ENCODE measurements at places on chromosomes 13 and 19.

- no peak for DNase-seq
Measured at GRCh38 chr13:75744127-75744526, 108.0 kb downstream of the LMO7 start.

DNA sequence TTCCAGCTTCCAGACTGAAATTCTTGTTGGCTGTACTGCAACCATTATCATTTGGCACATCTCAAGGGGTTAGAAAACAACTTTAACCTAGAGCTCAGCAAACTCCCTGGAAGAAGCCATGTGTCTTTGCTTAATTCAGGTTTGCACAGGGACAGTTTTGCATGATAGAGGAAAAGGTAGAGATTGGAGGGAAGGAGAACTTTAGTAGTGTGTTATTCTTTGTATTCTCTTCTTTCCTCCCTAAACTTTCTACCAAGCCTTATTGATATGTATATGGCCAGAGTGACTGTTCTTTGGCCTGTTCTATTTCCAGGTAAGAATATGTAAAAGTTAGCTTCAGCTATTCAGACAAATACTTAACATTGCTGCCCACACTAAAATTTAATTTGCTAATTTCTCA lies 53.1 kb downstream of the UGGT2 start:
- no peak for DNase-seq

- peak; percentile 63 for DNase-seq
Measured at GRCh38 chr19:30666301-30666803, 294.2 kb downstream of the ZNF536 start.

GRCh38 chr13:110092831-110093247 lies 214.1 kb downstream of the COL4A1 start:
- DNase-seq: no peak

DNA sequence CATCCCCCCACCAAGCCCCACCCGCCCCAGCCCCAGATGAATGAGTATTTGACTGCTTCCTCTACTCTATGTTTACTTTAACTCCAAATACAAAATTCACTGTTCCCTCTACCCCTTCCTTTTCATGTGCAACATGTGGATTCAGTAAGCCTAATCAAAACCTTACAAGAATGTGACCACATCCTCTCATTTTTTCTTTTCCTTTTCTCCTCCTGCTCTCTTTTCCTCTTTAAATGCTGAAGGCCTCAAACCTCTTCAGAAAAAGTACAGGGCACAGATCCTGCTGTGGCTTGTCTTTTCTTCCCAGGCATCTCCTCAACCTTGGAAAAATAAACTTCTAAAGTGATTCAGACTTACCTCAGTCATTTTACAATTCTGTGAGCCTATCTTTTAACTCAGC lies 119.0 kb downstream of the MYCBP2 start:
- DNase-seq: no peak

GRCh38 chr19:10332158-10332964 lies 968 bp downstream of the RAVER1 start:
- no peak for DNase-seq

- DNase-seq: no peak
Measured at GRCh38 chr13:55887561-55887960, 1253.2 kb upstream of the PRR20A start.

- DNase-seq: no peak
Measured at GRCh38 chr13:114124431-114124830, 8.0 kb downstream of the RASA3 start.

- DNase-seq: peak; percentile 32
Measured at GRCh38 chr19:18090545-18091216, 3.9 kb upstream of the IL12RB1 start.

- no peak for DNase-seq
Measured at GRCh38 chr13:50513300-50513877, 330.1 kb downstream of the DLEU7 start.

- DNase-seq: no peak
Measured at GRCh38 chr19:54257116-54257480, at the start of gene LILRB5. TSS of gene LILRB5 (minus strand) at chr19:54257273. CDS start at chr19:54257193, 80 bp downstream.

DNA sequence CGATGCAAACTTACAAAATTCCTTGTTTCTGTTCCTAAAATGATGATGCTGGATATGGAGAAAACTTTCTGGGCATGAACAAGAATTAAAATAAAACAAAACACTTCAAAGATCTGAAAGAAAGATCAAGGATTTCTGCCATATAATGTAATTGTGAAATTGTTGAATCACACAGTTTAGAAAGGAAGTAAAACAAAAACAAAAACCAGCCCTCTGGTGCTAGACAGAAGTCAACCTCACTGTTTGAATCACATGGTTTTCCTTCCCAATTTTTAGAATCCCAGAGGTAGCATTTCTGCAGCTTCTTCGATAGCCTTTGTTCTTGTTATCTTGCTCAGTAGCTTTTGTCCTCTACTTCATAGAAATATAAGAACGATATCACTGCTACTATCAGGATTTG lies 118.2 kb upstream of the ARGLU1 start:
- DNase-seq: no peak

DNA sequence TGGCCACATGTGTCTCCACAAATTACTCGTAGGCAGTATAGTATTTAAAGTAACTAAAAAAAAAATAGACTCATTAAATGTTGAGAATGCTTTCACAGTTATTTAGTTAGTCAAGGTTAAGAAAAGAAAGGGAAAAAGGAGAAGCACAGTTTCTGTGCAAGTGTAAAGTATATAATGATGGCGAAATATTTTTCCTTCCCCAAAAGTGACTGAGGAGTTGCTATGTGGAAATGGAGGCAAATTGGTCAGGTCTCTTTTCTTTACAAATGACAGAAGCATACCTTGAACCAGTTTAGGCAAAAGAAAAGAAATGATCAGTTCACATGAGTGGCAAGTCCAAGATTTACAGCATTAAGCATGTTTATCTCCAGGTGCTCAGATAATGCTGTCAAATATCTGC lies 18.0 kb downstream of the CSNK1A1L start:
- DNase-seq: no peak

- DNase-seq: no peak
Measured at GRCh38 chr13:42864952-42865767, 83.8 kb downstream of the FAM216B start.

DNA sequence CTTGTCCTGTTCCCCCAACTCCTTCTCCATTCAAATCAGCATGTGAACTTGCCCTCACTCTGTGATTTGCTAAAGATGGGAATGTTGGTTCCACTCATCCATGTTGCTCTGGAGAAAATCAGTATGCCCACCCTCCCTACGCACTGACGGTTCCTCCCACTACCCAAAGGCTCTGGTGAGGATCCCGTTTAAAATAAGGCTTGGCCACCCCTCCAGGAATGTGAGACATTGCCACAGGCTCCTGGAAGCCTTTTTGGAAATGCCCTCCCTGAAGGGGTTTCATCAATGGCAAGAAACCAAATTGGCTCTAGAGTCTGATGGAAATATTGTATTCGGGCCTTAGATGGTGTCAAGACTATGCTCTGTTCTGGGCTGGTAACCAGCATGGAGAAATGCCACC lies 187.3 kb downstream of the USP12 start:
- no peak for DNase-seq

DNA sequence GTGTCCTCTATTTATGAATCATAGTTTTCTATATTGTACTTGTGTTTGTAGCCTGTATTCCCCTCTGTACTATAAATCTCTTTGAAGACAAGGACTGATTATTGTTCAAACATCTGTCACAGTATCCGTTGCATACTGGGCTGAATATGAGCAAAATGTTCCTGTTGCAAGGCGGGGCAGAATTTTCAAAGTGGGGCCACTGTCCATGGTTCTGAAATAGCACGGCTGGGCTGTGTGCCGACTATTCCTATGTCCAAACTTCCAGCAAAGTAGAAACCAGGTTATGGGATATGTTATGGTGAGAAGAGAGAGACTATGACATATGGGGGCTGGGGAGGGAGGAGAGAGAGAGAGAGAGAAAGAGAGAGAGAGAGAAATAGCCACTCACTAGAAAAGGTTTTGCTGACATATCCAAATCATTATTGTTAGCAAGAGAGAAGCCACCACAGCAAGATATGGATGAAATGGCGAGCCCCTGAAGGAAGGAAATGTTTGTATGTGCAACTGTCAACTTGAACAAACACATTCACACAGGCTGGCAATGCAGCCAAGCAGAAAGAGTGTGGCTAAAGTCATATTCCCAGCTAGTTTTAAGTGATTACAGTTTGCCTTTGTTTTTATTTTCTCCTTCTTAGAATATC lies 107.0 kb upstream of the GPR12 start:
- peak; percentile 42 for DNase-seq

- no peak for DNase-seq
Measured at GRCh38 chr19:31539386-31539785, 190.2 kb upstream of the TSHZ3 start.
